ENCODE measurements at places on chromosomes 6 and 20.

DNA sequence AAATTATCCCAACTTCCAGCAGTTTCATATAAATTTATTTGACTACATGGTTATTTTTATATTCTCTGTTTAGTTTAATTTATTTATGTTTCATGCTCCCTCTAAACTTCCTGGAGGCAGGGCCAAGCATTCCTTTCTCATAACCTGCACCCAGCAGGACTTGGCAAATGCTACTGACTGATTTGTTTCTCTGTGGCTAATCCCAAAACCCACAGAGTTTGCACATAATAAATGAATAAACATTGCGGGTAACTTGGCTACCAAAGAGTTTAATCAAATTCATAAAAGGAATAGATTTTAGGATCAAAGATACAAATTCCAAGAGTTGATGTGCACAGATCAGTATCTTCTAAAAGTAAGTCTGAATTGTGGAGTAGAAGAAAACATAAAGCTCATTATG, 239.5 kb downstream of the SLC35F1 start:
- DNase-seq, result no peak

DNA sequence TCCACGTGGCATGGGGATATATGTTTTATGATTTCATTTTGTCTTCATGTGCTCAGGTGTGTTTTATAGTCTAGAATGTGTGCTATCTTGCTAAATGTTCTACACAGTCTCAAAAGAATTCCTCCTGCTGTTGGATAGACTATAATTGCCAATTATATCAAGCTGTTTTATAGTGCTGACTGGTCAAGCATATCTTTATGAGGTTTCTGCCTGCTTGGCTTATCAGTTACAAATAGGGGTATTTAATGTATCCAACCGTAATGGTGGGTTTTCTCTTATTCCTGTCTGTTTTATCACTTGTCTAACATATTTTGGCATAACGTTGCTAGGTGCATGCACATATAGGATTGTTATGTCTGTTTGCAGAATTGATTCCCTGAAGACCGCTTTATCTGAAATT, 201.3 kb downstream of the EYS start:
- peak; percentile 26 for DNase-seq

GRCh38 chr6:37242429-37243052, 15.0 kb upstream of the TBC1D22B start:
- no peak for DNase-seq

DNA sequence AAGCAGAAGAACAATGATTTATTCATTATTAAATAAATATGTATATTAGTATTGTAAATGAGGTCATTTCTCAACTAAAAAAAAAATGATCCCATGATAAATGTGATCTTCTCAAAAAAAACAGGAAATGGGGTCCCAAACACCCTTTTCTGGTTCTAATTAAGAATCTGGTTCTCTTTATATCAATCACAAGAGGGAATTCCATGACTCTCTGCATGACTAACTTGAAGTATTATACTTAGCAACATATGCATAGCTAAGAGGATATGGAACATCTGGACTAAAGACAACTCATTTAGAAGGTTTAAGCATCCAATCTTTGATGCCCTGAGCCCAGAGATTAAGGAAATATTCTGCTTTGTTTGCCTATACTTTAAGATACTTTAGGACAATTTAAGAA, 89.7 kb upstream of the EMILIN3 start:
- DNase-seq, result no peak

GRCh38 chr6:109795994-109796555, 105.0 kb downstream of the FIG4 start:
- DNase-seq, result no peak

DNA sequence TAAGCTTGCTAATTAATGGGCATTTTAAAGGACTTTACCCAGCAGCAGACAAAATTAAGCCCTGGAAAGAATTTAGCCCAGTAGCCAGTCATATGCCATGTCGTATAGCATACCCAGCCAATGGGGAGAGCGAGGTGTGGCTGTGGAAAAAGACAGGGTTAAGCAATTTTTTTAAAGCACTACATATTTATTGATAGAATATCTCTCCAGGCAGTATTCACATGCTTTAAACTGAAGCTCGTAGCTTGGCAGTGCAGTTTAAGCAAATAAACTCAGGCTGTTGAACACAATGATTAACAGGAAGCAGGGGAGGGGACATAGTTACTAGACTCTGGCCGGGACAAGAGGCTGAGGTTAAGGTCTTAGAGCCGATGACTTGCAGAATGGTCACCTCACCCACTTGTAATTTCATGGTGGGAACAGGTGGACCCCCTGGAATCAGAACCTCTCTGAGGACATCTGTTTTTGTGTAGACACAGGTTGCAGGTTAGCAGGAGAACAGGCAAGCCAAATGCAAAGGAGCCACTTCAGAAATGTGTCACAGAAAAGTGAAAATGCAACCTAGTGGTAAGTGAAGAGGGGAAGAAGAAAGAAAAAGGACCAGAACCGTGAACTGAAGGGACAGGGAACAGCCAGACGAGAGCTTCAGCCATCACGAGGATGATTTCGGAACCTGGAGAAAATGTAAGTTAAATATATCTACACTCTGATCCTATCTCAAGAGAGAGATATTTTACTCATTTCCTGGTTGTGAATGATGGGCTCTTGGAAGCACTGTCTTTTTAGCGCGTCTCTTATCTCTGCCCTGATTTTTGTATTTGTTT, 7.2 kb downstream of the GCNT2 start:
- DNase-seq, result peak; percentile 35

DNA sequence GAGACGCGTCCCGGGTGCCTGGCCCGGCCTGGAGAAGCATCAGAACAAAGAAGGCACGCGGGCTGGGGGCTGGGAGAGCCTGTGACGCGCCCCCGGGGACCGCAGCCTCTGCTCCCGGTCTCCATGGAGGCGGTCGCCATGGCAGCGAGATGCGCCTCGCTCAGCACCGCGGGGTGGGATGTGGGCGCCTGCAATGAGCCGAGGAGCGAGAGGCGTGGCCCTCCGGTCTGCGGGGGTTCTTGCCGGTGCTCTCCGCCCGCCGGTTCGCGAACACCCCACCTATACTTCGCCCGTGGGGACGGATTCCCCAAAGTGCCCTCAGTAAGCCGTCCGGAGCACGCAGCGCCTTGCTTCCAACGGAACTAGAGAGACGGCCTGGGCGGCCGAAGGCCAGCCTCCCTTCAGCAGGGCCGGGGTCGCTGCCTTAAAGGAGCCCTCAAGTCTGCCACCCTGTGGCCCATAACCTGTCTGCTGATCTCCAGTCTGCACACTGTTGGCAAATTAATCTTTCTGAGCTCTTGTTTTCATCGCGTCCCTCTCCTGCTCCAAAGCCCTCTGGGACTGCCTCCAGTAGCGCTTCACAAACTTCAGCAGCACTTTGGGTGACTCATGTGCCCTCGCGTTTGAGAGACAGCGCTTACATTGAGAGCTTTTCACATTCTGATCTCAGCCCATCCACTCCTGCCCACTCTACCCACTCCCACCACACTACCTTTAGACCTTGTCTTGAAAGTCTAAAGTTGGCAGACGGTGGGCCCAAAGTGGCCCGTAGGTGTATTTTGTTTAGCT, 983 bp upstream of the ADISSP start:
- DNase-seq, result peak; percentile 85

DNA sequence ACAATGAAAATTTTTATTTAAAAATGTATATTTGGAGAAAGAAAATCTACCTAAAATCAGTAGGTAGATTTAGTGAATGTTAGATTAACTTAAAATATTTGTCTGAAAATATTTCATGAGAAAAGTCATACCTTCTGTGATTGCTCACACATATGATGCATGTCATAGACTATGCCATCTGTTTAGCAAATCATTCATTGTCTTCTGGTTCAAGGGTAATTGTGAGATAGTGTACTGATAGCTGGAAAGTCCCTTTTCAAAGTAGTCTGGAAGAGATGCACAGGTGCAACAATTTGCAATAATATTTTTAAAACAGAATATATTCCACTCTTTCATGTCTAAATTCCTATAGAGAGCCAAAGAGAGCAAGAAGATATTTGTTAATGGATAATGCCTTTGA, 21.0 kb upstream of the RNF217 start:
- DNase-seq, result no peak

DNA sequence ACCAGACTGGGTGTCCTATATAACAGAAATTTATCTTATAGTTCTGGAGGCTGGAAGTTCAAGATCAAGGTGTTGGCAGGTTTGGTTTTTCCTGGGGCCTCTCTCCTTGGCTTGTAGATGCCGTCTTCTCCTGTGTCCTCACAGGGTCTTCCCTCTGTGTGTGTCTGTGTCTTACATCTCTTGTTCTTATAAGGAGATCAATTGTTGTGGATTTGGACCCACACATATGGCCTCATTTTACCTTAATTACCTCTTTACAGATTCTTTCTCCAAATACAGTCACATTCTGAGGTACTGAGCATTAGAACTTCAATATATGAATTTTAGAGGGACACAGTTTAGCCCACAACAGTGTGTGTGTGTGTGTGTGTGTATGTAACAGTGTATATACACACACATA, 74.5 kb downstream of the EDN1 start:
- DNase-seq, result no peak

DNA sequence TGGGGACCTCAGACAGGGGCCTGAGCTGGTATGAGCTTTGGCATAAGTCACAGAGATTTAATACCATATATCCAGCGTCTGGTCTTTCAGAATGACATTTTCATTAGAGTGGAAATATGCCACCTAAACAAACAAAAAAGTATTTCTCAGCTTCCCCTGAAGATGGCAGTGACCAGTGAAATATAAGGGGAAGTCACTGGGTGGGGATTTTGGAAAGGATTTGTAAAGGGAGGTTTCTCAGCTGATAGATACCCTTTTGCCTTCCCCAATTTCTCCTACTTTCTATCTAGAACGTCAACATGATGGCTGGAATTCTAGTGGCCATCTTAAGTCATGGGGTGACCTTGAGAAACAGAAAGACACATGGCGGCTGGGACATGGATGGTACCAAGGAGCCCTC, 137.7 kb upstream of the LRFN2 start:
- DNase-seq, result no peak

DNA sequence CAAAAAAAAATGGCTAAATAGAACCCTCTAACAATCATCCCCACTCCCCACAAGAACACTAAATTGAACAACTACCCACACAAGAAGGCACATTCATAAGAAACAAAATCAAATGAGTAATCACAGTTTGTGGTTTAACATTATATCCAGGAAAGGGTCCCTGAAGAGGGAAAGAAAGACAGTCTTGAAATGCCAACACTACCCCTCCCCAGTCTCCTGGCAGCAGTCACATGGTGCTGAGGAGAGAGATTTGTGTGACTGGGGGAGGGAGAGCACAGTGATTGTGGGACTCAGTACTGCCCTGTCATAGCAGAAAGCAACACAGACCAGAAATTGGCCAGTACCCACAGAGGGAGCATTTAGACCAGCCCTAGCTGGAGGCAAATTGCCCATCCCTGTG, 443.7 kb upstream of the BTBD3 start:
- DNase-seq, result no peak

- no peak for DNase-seq
Observed at GRCh38 chr6:127115746-127116145, 2.7 kb upstream of the RSPO3 start.

DNA sequence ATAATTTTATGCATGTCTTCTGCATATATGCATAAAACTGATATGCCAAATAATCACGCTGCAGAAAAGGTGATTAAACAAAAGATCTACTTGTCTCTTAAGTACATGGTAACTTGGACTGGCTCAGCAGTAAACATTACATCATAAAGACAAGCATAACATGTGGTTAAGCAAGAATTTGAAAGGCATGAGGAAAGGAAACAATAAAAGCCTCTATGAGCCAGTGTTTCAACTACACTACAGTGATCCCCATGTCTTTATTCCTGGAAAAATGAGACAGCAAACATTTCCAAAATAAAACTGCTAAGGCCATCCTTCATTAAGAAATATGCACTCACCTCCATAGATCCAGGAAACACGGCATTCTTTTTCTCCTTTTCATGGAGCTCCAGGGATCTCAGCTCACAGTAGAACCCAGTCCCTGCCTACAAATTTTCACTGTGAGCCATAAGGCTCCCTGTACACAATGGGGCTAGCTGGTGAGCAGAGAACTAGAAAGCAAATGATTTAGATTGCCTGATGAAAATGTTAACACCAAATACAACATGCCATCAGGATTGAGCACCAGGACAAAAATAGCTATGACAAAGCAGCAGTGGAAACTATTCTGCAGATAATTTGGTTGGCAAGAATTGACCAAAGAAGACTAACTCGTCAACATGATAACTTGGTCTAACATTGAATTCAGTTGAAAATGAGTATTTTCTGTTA, 156.1 kb downstream of the COL21A1 start:
- no peak for DNase-seq

GRCh38 chr6:25477006-25477590, 174.9 kb upstream of the SCGN start:
- DNase-seq, result no peak

DNA sequence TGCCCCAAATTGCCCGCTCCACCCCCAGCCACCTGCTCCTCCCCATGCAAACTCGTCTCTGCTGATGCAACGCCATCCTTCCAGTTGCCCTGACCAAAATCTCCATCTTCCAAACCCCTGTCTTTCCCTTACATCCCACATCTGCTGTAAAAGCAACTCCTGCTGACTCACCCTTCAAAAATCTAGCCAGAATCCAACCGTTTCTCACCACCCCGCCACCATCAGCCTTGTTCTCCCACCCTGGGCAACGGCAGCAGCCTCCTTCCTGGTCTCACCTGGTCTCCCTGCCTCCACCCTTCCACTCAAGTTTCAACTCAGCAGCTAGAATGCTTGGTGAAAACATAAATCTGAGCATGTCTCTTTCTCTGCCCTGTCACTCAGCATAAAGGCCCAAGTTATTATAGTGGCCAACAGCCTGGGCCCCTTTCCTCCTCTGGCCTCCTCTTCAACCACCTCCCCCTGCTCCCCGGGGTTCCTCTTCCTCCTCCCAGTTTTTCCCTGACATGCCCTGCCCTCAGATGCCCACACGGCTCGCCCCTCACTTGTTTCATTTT, 7.2 kb upstream of the SYNJ2 start:
- no peak for DNase-seq

- no peak for DNase-seq
Observed at GRCh38 chr6:55979526-55979925, 104.1 kb upstream of the BMP5 start.

- DNase-seq, result no peak
Observed at GRCh38 chr6:30122515-30122914, 9.6 kb upstream of the TRIM31 start.

- no peak for DNase-seq
Observed at GRCh38 chr6:139582956-139583355, 208.5 kb upstream of the CITED2 start.

GRCh38 chr6:168703990-168704389, 263.0 kb downstream of the SMOC2 start:
- no peak for DNase-seq

All from NCI-H1417 treated with DMSO at 0.1 percent for 48 hours (cell line).